ENCODE measurements at places on chromosomes 11 and 22.
A peak's percentile ranks its signal among the peaks of the same experiment; 100 is the strongest.

GRCh38 chr11:12537778-12538401, 136.3 kb upstream of the TEAD1 start:
- DNase-seq, result peak; percentile 23

DNA sequence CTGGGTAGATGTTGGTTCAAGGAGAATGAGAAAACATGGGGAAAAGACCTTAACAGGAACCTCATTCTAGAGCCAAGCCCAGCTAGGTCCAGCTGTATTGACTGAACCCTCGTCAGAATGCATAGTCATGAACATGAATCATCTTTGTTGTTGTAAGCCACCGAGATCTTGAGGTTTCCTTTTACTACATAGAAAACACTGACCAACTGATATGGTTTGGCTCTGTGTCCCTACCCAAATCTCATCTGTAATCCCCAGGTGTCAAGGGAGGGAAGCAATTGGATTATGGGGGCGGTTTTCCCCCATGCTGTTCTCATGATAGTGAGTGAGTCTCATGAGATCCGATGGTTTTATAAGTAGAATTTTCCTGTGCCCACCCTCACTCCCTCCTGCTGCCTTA, 19.4 kb upstream of the PHOX2A start:
- DNase-seq, result peak; percentile 45

GRCh38 chr11:33944693-33945424, 53.0 kb upstream of the LMO2 start:
- DNase-seq, result no peak

DNA sequence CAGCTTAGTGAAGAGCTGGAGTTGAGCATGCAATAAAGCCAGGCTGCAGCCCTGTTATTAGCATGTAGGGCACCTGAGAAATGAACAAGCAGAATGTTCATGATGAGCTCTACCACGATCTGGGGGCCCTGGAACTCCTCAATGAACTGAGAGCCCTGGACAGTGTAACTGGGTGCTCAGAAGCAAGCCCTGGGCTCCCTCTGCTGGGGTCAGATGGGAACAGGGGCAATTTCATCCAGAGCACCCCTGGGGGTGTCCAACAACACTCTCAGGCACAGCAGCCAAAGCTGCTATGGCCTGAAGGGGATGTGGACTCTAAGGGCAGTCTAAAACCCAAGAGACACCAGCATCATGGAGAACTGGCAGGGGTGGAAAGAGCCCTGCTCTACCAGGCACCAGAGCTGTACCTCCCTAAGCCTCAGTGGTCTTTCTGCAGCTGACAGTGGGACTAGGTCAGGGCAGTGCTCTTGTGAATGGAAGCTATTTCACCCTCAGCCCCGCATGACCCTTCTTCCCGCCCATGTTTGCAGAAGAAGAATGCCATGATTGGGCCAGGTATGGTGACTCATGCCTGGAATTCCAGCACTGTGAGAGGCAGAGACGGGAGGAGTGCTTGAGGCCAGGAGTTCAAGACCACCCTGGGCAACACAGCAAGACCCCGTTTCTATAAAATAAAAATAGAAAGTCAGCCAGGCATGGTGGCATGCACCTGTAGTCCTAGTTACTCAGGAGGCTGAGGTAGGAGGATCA, 28.9 kb downstream of the THOC5 start:
- peak; percentile 33 for DNase-seq

DNA sequence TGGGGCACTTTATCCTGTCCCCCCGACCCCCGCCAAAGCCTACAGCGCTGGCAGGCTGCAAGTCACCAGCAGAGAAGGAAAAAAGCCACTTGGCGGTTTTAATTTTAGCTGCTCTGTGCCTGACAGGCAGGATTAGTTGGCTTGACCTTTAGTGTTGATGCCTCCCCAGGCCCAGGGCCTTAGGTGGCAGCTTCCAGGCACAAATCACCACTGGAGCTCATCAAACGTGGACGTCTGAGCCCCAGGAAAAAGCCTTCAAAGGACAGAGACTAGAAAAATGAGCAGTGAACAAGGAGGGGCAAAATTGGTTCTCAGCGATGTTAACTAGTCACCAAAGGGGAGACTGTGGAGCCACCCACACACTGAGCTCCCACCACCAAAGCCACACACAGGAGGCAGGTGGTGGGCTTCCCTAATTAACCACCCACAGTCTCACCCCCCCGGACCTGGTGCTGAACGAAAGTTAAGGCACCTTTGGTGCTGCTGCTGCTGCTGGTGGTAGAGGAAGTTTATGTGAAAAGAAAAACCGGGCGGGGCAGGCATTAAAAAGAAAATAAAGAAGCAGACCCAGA, 4.4 kb upstream of the PYGM start:
- no peak for DNase-seq

GRCh38 chr11:24705474-24705873, 208.6 kb downstream of the LUZP2 start:
- no peak for DNase-seq

GRCh38 chr11:65108469-65109123, 3.1 kb upstream of the TM7SF2 start:
- DNase-seq, result no peak
